ENCODE measurements at places on chromosomes 2 and 18.

GRCh38 chr18:28560331-28560730 is 383.4 kb upstream of the CDH2 start:
- DNase-seq: no peak

GRCh38 chr2:112084689-112085374 is 29.8 kb downstream of the TMEM87B start:
- DNase-seq: no peak

DNA sequence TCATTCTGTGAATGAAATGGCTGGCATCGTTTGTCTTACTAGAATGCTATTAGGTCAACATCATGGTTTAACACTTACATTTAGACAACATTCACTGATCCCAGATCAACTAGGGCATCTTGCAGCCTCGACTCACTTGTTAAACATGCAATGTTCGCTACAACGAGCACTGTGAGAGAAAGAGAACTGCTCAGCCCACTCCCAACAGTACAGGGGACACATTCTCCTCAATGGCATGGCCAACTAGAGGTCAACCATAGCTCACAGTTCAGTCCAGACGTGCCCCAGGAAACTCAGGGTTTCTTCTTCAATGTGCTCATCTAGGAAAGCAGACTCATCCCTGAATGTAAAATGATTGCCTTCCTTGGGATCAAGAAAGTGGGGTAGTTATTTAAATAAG is 5.9 kb downstream of the WIPF1 start:
- no peak for DNase-seq

DNA sequence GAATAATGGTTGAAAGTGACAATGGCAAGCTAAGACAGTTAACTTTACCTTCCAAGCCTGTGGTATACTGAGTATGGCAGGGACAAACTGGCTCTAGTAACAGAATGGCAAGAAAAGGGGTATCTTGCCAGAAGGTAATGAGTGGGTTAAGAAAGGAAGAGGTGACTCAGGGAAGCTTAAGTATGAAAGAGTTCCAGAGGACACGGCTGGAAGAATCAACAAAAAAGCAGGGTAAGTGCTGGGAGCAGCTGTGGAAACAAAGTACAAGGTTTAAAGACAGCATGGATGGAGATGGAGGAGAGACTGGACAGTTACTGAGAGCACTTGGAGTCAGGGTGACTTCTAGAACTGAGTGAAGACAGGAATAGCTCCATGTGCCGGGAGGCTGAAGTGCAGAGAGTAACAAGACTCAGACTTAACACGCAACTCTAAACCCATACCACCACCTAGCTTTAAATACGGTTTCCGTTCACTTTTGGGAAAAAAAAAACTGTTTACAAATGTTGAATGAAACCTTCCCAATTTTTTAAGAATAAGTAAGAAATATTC is 69.0 kb downstream of the REV1 start:
- no peak for DNase-seq

- no peak for DNase-seq
Measured at GRCh38 chr2:51960841-51961335, 929.0 kb upstream of the NRXN1 start.

Measured in stimulated activated CD4-positive, alpha-beta T cell treated with anti-CD3 and anti-CD28 coated beads, Interleukin-12 subunit alpha, Interleukin-12 subunit beta, amount 100 ng/mL, for 4 hours (primary cell).